CD4-positive, alpha-beta T cell treated with Interleukin-4 for 1 hour (primary cell): ENCODE measurements at places on chromosomes 1 and 21.

GRCh38 chr1:64631346-64632034, 113.4 kb upstream of the RAVER2 start:
- no peak for DNase-seq

DNA sequence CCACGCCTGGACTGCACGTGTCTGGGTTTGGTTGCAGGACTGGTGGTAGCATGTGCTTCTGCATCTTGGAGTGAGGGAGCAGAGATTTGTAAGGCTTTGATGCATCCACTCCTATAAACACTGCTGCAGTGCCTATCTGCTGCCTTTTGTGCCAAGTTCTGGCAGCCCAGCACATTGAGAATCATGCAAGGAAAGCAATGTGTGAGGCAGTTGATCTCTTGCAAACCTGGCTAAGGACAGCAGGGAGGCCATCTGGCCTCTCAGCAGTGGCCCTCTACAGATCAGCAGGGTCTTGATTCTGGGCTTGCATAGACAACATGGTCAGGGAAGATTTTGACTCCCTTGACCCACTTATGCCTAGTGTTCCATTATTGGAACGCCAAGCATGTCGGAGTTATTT, 81.2 kb upstream of the COA6 start:
- DNase-seq: no peak

- no peak for DNase-seq
These were observed 2.1 kb upstream of the TNFRSF14 start for GRCh38 chr1:2553871-2554620.

- no peak for DNase-seq
These were observed 12.1 kb downstream of the CLCA2 start for GRCh38 chr1:86436041-86436440.

DNA sequence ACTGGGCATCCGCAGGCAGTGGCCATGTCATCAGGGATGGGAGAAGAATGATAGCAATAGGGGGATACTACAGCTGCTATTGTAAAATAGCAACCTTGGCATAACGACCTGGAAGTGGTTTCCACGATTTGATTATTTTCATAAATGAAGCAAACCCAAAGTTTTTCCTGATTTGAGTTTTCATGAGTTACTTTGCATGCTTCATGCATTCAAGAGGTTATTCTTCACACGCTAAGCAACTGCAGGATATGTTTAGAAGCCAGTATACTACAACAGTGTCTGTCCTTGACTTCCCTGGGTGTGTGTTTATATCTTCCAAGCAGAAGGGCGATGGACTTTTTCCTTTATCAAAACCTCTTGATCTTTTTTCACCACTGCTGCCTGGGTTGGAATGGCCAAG, 281.1 kb upstream of the DUSP10 start:
- no peak for DNase-seq

GRCh38 chr1:31244326-31244725, 4.6 kb upstream of the NKAIN1 start:
- DNase-seq: no peak

DNA sequence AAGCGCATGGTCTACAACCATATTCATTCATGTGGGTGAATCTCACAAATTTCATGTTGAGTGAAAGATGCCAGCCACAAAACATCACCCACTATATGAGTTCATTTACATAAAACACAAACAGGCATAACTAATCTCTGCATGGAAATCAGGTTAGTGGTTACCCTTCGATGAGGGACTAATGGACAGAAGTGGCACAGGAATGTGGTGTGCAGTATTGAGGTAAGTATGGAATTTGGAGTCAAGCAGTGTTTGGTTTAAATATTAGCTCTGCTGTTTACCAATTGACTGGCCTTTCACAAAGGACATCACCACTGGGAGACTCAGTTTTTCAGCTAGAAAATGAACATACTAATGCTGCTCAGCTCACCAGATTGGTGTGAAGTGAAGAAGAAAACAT, 24.2 kb downstream of the CCDC185 start:
- DNase-seq: no peak

GRCh38 chr1:12138196-12139168, 28.3 kb upstream of the TNFRSF1B start:
- no peak for DNase-seq

GRCh38 chr21:43352568-43353281, 74.2 kb downstream of the SIK1 start:
- peak; percentile 36 for DNase-seq

GRCh38 chr1:78079580-78079979, 33.8 kb downstream of the GIPC2 start:
- DNase-seq: no peak

DNA sequence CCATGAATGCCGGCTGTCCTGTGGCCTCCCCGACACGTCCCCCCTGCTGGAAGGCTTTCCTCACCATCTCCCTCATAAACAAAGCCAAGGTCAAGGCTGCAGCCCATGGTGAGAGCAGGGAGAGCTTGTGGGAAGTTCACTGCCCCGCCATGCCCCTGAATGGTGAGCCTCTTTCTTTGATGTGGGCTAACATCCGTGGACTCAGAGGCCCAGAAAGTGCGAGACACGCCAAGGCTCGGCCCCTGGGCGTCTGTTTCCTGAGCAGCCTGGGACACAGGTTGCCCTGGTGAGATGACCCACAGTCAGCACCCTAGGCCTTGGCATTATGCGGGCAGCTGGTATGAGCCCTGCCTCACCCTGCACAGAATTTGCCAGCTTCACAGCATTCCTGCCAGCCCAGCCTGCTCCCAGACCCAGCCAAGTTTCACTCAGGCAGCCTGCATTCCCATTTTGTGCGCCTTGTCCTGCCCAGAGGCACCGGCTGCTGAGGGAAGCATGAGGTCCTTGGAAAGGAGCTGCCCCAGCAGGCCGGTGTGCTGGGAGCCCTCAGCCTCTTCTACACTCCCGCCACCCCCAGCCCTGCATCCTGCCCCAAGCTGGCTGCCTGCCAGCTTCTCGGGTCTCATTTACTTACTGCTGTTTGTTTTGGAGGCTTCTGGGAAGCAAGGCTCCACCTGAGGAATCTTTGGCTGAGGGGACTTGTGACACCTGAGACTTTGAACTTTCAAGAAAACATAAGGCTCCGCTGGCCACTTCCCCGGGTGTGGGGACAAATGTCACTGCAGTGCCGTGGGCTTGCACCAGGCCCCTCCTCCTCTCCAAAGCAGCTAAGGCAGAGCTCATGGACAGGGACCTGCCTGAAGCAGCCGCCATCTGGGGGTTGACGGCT, 31.9 kb downstream of the NEK2 start:
- no peak for DNase-seq

DNA sequence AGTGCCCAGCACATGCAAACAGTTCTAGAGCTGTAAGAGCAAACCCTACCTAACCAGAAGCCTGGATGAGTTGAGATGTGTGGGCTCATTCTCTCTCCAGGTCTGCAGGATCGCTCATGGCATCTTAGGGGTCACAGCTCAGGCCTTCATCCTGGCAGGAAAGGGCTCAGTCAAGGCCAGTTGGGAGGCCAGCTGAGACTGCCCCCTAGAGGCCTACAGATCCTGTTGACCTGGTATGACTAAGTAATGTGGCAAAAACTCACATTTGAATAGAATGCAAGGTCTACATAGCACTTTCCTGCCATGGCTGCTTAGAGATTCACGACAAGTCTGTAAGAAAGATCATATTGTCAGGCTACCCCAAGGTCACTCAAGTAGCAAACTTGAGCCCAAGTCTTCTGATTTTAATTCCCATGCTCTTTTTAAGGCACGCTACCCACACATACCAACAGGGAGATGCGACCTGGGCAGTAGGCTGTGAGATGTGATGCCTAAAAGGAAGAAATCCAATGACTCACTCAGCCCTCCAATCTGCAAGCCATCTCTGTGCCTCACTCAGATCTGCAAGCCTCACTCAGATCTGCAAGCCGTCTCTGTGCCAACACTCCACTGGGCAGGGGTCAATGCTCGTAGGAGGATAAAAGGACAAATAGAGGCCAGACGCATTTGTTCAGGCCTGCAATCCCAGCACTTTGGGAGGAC, 5.1 kb upstream of the CAPN8 start:
- no peak for DNase-seq

DNA sequence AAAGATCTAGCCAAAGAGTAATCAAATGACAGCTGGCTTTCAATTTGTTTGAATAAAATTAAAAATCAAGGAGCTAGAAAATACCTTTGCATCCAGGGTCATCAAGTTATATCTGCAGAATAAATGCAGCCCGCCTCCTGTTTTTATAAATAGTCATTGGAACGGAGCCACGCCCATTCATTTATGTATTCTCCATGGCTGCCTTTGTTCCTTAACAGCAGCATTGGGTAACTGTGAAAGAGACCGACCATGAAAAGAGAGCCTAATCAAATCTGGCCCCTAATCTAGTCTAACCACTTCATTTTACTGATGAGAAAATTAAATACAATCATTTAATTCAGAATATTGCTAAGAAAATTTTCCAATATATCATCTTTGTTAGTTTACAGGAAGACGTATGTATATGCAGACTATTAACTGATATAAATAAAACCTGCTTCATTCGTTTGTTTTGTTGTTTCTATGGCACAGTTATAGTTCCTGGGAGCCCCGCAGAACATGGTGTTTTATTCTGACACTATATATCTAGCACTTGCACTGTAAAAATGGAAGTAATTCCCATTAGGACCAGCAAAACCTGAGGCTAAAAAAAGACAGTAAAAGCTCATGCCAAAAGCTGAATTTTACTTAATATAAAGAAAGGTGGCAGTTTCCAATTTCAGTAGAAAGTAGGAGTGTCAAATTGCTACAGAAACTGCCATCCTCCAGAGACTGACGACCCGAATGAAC, 111.8 kb upstream of the PALMD start:
- no peak for DNase-seq

DNA sequence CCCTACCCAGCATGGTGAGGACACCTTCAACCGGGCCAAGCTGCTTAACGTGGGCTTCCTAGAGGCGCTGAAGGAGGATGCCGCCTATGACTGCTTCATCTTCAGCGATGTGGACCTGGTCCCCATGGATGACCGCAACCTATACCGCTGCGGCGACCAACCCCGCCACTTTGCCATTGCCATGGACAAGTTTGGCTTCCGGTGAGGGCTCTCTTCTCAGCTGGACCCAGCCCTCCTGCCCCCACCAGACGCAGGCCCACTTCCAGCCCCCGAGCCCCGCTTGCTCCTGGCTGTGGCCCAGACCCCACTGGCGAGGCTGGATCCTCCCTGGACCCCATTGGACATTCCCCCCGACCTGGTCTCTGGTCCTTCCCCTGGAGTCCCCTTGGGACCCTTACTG, 5.8 kb downstream of the B4GALT2 start:
- no peak for DNase-seq

DNA sequence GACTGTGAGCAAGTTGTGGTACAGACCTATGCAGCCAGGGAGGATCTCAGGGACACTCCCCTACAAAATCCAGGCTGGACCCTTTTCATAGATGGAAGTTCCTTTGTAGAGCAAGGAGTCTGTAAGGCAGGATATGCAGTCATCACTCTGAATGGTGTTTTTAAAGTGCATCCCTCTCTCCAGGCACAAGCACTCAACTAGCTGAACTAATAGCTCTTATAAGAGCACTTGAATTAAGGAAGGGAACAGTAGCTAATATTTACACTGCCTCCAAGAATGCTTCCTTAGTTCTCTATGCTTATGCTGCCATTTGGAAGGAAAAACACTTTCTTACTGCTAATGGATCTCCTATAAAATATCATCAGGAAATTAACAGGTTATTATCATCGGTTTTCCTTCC, 27.0 kb upstream of the SMYD3 start:
- DNase-seq: no peak

- DNase-seq: no peak
These were observed 27.6 kb downstream of the INPP5B start for GRCh38 chr1:37919277-37919676.

GRCh38 chr1:153513023-153513422, 22.8 kb downstream of the S100A6 start:
- DNase-seq: no peak

- DNase-seq: no peak
These were observed 8.0 kb upstream of the EIF2B3 start for GRCh38 chr1:44994309-44994898.

GRCh38 chr1:231057410-231057809, 17.4 kb upstream of the FAM89A start:
- DNase-seq: no peak

GRCh38 chr21:31203431-31204054, 140.5 kb downstream of the TIAM1 start:
- no peak for DNase-seq

GRCh38 chr1:243848165-243848857, 1.7 kb downstream of the AKT3 start:
- no peak for DNase-seq

DNA sequence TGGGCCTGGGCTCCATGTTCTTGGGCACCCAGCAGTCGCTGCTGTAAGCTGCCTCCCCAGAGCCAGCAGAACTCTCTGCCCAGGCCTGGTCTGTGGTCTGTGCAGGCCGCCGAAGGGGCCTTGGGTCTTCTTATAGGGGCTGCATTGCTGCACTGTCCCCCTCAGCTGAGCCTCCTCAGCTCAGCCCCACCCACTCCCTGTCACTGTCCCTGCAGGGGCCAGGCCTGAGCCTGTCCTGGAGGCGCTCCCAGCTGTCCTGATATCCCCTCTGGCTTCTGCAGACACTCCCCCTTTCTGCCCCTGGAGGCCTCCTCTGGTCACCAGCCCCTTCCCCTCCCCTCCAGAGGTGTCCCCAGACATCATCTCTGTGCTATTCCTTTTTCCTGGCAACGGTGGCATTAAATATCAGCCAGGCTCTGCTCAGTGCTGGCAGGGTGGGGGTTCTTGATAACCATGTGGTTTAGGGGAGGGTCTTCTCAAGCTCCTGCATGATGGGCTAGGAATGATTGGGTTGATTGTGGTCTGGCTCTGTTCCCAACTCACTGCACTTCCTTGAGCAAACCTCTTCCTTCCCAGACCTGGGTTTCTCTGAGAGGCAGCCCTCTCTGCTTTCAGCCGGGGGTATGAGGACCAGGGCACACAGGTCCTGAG, 3.7 kb upstream of the FOXO6 start:
- DNase-seq: no peak

DNA sequence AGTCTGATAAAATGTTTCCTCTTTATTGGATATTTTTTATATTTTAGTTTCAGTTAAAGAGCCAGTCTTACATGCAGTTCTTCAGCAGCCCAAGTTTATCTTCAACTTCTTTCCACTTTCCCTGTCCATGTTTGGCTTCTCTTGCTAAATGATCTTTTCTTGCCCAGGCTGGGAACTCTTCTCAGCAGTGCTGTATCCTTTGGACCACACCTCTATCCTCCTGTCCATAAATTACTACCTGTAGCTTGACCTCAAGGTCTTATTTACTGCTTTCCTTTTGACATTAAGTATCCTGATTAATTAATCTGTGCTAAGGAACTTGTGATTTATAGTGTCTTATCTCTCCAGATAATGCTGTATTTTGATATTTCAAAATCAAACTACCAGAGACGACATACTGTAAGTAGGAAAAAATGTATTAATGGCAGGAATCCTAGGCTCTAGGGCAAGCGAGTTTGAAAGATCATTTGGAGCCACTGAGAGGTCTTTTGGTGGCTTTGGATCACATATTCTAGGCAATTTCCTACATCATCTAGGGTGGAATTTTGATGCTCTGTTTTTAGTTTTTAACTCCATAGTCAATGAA, 20.5 kb upstream of the PDC start:
- DNase-seq: no peak

DNA sequence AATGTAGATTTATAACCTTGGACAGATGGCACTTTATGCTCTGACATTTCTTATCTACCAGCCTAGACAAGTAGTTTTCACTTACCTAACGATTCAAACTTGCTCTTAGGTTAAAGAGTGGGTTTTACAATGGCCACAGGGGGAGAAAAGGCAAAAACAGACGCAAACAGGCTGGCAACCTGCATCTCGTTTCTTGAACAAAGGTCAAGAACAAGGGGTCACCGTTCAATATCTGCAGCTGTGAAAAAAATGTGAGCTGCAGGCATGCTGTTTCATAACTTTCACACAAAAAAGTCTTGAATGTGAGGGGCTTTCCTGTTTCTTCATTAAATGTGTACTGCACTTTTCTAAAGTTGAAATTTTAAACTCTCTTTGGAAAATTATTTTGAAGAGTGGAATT, 49.4 kb downstream of the SYDE2 start:
- no peak for DNase-seq
